Activated T-helper 1 cell treated with anti-CD3 and anti-CD28 coated beads, Interleukin-12 subunit alpha, Interleukin-12 subunit beta, Interleukin-2, Interleukin-4 antibody, amounts not matched to agents 30 ng/mL and 10 ng/mL and 1 ng/mL, durations not matched to agents 14 hours and 24 hours and 36 hours (primary cell): ENCODE measurements at places on chromosomes 1 and 21. TPM values are rescaled to one million over a fixed set of nuclear protein-coding genes. Genes with fewer than 3 reads are reported as not detected.

Gene OR10J1
- not detected in 2 replicates for total RNA-seq

Gene CCDC17
- total RNA-seq = 2.5 and 2.8 TPM in 2 replicates

Gene FCRL2
- not detected in 2 replicates for total RNA-seq

Gene CFHR2
- total RNA-seq = not detected in 2 replicates

Gene NGF
- not detected in 2 replicates for total RNA-seq

Gene ACADM
- 53.2 and 54.8 TPM in 2 replicates for total RNA-seq

Gene PATJ
- 5.1 and 7.3 TPM in 2 replicates for total RNA-seq

Gene TIMM17A
- total RNA-seq = 117 and 127 TPM in 2 replicates

Gene HUNK
- total RNA-seq = 0.29 TPM in 1 of 2 replicates, not detected in the other

Gene PTGS2
- 0.67 and 0.71 TPM in 2 replicates for total RNA-seq
